CD4-positive, alpha-beta T cell treated with Interleukin-21 for 1 hour (primary cell): ENCODE measurements at places on chromosomes 11 and 22.

DNA sequence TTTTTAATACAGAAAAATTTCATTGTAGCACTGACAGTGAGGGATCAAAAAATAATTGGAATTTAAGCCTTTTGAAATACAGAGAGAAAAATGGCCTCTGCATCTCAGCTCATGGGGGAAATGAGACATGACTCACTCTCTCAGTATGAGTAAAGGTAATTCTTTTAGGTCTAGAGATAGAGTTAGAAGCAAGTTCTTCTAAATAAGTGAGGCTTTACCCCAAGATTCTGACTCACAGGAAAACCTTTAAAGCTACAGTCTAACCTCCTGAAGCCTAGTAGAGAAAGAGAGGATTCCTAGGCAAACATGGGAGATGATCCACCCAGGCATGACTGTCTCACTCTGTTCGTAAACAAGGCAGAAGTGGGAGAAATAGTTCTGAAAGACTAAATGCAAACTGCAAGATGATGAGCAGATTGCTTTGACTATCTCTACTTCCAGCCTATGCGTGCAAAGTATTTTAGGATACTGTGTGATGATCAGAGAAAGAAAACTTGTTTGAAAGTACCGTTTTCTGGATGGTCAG is 1003.3 kb upstream of the CCDC90B start:
- no peak for DNase-seq

GRCh38 chr11:8389029-8389996 is 125.6 kb upstream of the LMO1 start:
- DNase-seq, result no peak

GRCh38 chr11:35752115-35752514 is 89.5 kb downstream of the TRIM44 start:
- no peak for DNase-seq

DNA sequence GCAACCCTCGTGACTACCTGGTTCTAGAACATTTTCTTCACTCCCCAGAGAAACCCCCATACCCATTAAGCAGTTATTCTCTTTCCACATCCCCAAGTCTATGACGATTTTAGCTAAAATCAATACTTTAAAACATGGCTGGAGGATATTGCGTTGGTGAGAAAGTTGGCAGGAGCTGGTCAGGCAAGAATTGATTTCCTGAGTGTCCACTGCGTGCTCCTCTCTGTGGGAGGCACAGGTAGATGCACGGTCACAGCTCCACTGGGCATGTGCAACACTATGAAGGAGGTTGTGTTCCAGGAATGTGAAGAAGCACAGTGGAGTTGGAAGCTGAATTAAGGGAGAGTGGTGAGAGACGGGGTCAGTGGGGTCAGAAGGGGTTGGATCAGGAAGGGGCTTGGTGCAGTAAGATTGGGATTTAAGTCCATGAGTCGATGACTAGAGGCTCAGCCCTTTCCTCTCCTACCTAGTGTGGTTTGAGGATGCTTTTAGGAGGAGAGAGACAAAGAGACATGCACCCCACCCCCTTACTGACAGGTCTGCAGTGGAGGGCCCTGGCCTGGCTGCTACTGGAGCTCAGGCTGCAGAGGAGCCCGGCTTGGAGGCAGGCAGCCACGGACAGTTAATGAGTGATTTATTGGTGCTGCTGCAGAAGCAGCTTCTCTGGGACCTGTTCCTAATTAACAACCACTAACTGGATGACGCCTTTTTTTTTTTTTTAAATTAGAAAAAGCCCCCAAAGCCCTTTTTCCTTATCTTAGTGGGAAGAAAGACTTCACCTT is 395.6 kb downstream of the TENM4 start:
- DNase-seq, result no peak

DNA sequence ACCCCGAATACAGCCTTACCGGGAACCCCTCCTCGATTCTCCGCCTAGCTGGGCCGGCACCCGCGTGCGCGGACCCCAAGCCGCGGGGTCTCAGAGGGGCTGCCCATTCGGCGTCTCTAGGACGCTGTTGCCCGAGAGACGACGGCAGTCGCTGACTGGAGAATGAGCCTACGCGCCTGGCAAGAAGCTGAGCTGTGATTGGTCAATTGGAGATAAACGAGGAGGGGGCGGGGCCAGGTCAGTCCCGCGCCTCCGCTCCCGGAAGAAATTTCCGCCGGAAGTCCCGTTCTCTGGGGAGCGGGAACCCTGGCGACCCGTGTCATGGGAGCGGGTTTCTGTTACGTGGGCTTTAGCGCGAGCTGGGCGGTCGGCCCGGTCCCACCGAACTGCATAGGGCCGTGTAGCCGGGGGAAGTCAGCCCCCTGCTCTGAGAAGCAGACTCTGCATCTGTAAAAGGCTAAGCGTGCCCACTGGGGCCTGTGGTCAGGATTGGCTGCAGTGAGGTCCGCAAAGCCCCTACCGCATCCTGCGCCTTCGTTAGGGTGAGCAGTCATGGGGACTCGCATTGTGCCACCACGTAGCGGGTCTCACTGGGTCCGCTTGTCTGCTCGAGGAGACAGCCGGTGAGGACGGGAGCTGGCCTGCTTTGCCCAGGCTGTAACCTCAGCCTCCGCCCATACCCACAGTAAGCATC is at the start of gene EFCAB6:
Gene EFCAB6 (minus strand): TSS at position 157 of the 694 bp plus-strand sequence. CDS start 29,987 bp downstream, outside the sequence.
- peak; percentile 91 for DNase-seq

DNA sequence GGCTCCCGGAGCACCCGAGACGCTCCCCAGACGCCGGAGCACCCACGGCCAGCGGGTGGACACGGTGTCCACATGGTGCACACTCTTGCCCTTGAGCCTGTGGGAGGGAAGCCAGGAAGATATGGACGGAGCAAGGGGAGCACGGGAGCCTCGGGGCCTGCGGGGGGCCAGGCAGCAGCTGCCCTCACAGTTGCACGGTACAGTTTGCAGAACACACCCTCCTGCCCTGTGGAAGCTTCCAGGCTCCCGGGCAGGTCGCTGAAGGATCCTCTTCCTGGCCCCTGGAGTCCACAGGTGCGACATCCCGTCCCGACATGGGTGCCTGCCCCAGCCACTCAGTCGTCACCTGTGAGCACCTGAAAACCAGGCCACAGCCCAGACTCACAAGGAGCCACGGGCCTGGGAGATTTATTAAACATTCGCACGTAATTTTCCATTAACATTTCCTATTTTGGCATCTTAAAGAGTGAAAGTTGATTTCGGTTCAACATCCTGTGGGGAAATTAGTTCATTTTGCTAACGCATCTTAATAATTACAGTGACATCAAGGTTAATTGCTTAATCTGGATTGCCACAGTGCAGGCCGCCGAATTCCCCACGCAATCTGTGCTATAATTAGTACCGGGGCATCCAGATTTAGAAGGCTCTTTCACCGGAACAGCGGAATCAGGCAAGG is 253.3 kb downstream of the BRD1 start:
- no peak for DNase-seq

- no peak for DNase-seq
Observed at GRCh38 chr11:116061322-116061721, 557.1 kb upstream of the CADM1 start.

DNA sequence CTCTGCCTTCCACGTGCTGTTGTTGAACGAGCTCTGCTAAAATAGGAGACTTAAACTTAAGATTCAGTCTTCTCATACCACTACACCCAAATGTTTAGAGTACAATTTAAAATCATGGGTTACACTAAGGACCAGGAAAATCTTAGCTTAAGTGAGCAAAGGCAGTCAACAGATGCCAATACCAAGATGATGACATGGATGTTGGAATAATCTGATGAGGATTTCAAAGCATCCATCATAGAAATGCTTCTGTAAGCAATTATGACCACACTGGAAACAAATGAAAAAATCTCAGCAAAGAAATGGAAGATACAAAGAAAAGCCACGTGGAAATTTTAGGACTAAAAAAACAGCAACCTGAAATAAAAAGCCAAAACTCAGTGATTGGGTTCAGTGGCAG is 109.8 kb downstream of the ATXN10 start:
- no peak for DNase-seq

DNA sequence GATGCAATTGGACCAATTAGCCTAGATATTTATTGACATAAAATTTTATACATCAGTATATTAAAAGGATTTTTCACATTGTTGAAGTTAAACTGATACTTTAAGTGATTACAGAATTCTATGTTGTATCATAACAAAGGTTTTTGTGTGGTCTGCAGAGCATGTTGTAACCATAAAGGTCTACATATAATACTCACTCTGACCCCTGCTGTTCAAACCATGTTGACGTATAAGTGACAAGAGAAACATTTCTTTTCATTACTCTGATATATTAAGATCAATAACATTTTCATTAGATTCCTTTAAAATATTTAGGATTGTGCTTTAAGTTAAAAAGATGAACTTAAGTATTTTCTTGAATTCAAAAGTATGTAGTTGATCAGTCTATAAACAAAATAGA is 63.9 kb downstream of the GAS2 start:
- peak; percentile 19 for DNase-seq

DNA sequence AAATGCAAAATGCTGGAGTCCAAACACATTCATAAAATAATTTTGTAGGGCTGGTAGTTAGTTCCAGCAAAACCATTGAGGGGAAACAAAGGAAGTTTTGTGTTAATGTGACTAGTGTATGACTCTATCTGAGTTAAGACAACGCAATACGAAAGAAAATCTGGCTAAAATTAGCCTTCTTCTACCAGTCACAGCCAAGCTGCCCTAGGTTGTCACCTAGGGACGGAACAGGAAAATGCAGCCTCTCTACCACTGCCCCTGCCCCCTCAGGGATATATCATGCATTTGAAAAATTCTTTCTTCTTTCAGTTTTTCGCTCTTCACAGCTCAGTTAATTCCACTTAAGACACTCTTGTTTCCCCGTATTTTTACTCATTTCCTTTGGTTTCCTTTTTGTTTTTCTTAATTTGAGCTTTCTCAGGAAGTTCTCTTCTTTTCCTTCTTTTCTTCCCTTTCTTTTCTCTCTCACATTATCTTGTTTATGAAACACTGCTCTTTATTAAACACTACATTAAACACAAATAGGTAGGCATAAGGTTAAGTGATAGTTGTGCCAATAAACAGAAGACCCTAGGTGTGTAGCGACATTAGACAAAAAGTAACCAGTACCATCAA is 30.6 kb downstream of the KIRREL3 start:
- no peak for DNase-seq

DNA sequence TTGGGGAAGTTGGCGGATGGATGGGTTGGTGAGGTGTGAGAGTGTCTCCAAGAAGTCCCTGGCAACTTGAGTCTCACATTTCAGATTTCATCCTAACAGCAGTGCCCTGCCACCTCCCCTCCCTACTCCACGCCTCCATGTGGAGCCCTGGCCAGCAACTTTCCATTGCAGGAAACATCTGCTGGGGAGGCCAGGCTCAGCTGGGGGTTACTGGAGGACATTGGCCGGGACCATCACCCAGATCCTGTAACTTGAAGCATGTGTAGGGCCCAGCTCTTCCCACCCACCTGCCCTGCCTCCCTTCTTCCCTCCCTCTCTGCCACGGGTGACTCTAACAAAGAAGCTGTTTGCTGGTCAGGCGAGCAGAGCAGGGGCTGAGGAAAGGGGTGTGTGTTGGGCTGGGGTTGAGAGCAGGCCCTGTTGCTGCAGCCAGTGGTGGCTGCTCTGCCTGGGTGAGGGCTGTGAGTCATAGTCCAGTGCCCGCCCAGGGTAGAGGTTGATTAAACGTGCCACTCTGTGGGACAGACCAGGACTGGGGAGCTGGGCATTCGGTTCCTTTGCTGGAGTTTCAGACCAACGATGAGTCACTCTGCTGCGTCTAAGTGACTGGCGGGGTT is 64.0 kb downstream of the SCN3B start:
- no peak for DNase-seq

GRCh38 chr11:64864473-64865285 is 13.7 kb downstream of the EHD1 start:
- DNase-seq, result peak; percentile 37

GRCh38 chr11:66050581-66051231 is 1.5 kb upstream of the SF3B2 start:
- DNase-seq, result no peak

DNA sequence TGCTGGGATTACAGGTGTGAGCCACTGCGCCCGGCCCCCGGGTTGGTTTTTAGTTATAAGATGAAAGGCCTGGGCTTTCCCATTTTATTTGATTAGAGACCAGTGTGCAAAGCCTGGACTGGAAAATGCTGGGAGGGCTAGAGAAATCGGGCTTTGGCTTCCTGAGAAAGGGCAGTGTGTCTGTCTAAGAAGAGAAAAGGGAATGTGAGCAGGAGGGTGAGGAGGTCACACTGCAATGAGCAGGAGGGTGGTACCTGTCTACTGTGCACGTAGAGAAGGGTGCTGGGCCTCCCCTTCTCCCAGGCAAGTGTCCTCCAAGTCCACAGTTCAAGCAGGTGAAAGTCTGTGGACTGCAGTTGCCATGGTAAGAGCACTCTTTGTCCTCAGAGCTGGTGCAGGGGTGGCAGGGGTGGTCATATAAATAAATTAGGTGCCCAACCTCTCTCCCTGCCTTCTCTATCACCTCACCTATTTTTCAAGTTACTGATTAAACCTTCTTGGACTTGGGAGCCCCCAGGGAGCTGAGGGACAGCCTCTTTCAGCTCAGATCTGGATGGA is 30.8 kb downstream of the SLC5A1 start:
- DNase-seq, result no peak

DNA sequence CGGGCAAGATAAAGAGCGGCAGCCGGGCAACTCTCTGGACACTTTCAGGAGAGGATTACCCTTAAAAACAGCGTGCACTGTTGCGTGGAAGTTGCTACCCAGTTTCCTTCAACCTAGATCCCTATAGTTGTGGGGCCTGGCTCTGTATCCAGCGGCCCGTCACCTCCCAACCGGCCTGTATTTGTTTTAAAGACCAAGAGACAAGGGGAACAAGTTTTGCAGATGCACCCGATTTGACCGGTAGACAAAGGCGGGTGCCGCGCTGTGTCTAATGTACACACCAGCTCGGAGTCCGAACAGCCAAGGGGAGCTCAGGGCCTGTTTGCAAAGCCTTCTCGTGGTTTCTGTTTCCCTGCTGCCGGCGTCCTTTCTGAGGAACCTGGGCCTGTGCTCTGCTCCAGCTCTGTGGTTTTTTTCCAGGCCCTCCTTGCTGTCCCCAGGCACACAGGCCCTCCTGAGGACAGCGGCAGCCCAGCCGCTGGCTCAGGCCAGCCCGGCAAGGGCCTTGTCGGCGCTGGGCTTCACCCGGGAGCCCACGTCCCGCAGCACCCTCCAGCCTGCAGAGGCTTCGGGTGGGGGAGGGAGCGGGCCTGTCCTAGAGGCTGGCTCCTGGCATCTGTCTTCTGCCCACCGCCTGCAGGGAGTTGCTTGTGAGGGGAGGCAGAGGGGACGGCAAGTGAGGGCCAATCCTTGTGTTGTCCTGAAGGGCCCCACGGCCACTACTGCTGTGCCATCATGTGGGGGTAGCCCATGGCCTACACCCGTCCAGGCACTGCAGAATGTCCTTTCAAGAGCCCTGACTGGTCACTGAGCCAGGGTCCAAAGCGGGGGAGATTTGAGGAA is 1.4 kb downstream of the TBX1 start:
- DNase-seq, result no peak

GRCh38 chr11:112588252-112588694 is 327.6 kb upstream of the PLET1 start:
- DNase-seq, result peak; percentile 56

GRCh38 chr11:19432370-19433061 is 191.8 kb upstream of the E2F8 start:
- DNase-seq, result no peak
